ENCODE measurements at places on chromosomes 16 and 17.

GRCh38 chr17:66661411-66662256 lies 173.3 kb upstream of the CACNG5 start:
- no peak overlapping the region for H3K27ac ChIP-seq
- no peak for DNase-seq
- peaks cover 37% of the 10 kb centered on the region for H3K36me3 ChIP-seq
- no peak overlapping the region for H3K4me3 ChIP-seq

DNA sequence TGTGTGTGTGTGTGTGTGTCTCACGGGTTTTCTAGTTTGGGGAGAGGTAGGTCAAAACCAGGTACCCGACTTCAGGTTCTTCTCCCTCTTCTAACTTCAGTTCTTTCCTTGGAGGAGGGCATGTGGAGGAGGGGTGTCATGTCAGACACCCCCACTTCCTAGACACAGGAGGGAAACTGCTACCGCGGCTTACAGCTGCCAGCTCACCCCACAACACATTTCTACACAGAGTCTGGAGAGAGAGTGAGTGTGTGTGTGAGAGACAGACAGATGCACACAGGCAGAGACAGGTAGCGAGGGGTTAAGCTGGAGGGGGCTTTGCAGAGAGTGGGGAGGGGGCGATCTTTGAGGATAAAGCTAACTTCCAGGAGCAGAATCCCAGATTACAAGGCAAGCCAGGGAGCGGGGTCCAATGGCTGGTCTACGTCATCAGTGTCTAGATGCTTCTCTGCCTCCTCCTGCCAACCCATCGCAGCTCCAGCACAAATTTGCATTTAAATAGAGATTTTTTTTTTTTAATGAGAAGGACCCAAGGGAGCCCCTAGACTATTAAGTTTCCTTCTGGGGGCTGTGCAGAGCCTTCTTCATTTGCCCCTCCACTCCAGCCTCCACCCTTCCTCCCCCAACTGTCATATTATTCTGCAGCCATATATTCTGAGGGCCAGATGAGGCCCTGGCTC lies 48.9 kb downstream of the MRM1 start:
- no peak overlapping the region for H3K4me3 ChIP-seq
- H3K36me3 ChIP-seq: no peaks in the 10 kb centered on the region
- peaks cover 46% of the 10 kb centered on the region for H3K27me3 ChIP-seq
- no peaks in the 10 kb centered on the region for H3K4me1 ChIP-seq

GRCh38 chr17:14144508-14144907 lies 75.2 kb downstream of the COX10 start:
- no peak for DNase-seq
- no peak overlapping the region for H3K4me3 ChIP-seq
- peaks cover 29% of the 10 kb centered on the region for H3K36me3 ChIP-seq
- peaks cover 15% of the 10 kb centered on the region for H3K4me1 ChIP-seq

DNA sequence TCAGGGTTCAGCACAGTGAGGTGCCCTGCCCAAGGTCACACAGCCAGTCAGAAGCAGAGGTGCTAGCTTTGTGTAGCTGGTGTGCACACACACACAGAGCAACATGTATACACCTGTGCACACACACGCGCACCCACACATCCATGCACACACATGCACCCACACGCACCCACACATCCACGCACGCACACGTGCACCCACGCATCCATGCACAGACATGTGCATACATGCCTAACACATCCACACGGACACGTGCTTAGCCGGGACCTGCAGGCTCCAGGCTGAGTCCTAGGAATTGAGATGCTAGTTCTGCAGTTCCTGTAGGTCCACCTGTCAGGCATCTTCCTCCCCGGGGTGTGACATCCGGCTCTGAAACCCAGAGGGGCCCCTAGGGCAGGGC lies 13.0 kb upstream of the DPEP1 start:
- H3K4me3 ChIP-seq: no peak overlapping the region
- peaks cover 8% of the 10 kb centered on the region for H3K4me1 ChIP-seq
- no peaks in the 10 kb centered on the region for H3K36me3 ChIP-seq
- H3K27ac ChIP-seq: no peak overlapping the region
- no peak for DNase-seq

DNA sequence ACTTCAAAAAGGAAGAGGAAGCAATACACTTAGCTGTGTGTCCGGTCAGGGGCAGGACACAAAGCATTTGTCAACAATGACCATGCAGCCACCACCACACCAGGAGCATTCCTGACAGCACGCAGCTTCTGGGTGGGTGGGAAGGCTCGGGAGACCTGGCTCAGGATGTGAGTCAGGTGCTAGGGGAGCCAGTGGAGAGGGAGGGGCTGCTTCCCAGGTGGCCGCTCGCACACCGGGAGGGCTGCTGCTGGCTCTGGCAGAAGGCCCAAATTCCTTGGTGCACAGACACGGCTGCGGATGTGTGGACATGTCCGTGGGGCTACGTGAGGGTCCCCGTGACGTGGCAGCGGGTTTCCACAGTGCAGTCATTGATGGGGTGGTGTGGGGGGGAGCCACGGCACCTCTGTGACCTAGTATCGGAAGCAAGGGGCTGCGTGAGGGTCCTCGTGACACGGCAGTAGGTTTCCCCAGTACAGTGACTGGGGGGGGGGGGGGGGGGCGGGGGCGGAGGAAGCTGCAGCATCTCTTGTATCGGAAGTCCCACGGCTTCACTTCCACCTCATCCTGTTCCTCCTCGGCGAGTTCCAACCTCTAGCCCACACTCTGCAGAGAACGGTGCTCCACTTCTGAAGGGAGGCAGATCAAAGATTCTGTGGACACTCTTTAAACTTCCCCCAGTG lies 112.8 kb downstream of the ZNF778 start:
- H3K4me1 ChIP-seq: peaks cover 57% of the 10 kb centered on the region
- H3K4me3 ChIP-seq: peak overlapping the region; percentile 42
- DNase-seq: no peak
- H3K27me3 ChIP-seq: no peaks in the 10 kb centered on the region
- peak overlapping the region; percentile 26 for H3K27ac ChIP-seq
- peaks cover 8% of the 10 kb centered on the region for H3K36me3 ChIP-seq

DNA sequence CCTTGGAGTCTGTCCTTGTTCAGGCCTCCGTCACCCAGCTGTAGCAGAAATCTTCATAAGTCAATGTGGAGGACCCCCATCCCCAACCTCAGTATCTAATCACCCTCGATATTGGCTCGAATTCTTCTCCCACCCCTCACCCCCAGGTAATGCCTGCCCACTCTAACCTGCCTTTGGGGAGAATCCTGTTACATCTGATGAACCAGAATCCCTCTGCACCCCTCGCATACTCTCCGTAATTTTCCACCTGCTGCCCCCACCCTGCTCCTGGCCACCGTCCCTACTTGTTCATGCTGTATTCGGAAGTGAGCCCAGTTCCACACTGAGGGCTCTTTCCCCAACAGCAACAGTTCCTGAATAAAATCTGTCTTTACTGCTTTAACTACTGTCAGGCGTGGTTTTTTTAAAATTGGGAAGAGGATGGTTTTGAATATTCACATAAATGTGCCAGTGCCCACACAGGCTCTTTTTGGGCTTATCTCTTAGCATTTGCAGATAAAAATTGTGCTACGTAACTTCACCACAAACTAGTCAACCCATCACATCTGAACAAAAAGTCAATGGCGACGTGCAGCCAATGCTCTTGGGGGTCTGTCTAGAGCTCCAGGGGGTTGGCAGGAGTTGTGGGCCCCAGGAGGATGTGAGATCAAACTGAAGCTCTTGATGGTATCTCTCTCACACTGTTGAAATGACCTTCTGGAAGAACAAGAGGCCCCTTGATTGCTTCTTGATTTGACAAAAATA lies 73.7 kb downstream of the NETO2 start:
- DNase-seq: no peak
- no peak overlapping the region for H3K4me3 ChIP-seq
- H3K36me3 ChIP-seq: no peaks in the 10 kb centered on the region
- peaks cover 3% of the 10 kb centered on the region for H3K27me3 ChIP-seq
- H3K27ac ChIP-seq: no peak overlapping the region

DNA sequence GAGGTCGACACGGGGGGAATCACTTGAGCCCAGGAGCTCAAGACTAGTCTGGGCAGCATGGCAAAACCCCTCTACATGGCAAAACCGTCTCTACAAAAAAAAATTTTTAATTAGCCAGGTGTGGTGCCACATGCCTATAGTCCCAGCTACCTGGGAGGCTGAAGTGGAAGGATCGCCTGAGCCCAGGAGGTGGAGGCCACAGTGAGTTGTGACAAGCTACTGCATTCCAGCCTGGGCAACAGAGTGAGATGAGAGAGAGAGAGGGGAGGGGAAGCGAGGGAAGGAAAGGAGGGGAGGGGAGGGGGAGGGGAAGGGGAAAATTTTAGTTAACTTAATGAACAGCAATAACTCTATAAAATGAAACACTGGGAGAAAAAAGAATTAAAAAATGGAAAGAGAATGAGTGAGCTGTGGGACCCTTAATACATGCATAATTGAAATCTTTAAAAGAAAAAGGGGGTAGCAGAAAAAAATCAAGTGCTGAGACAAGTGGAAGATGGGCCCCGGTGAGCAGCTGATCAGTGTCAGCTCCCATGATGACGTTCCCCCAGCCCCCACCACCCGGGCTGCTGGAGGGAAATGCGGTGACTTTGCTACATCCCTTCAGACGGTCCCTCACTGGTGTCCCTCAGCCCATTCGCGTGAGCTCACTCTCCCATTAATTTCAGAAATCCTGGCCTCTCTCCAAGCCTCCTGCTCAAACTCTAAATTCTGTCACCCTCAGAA lies 2.7 kb downstream of the ASGR2 start:
- DNase-seq: no peak
- H3K36me3 ChIP-seq: no peaks in the 10 kb centered on the region
- no peak overlapping the region for H3K27ac ChIP-seq
- H3K4me1 ChIP-seq: peaks cover 5% of the 10 kb centered on the region
- no peaks in the 10 kb centered on the region for H3K27me3 ChIP-seq

DNA sequence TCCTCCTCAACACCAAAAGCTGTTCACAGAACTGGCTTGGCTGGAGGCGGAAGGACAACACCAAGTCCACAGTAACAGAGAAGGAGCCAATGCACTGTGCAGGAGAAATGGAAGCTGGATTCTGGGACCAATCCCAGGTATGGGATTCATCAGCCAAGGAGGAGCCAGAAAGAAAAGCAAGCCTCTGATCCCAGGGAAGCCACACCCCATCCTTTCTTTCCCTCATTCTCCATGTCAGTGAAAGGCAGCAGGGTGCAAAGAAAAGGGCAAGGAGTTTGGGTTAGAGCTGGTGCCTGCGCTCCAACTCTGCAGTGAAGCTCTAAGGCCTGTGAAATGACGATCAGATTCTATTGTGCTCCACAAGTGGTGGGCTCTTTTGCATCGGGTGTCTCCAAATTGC lies 11.0 kb downstream of the DCAKD start:
- no peaks in the 10 kb centered on the region for H3K27me3 ChIP-seq
- H3K36me3 ChIP-seq: peaks cover 5% of the 10 kb centered on the region
- no peak for DNase-seq
- no peak overlapping the region for H3K4me3 ChIP-seq
- H3K27ac ChIP-seq: no peak overlapping the region
- H3K4me1 ChIP-seq: peaks cover 20% of the 10 kb centered on the region

DNA sequence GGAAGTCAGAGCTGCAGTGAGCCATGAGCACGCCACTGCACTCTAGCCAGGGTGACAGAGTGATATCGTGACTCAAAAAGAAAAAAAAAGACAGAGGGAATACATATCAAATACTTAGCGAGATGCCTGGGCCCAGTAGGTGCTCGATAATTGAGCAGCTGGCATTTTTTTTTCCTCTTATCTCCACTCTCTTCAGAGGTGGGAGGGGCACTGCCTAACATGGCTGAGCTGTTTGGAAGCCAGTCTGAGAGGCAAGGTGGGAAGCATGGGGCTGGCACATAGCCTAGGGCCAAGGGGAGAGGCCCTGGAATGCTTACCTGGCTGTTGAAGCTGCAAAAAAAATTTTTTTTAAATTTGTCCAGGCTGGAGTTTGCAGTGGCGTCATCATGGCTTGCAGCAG lies 38.4 kb downstream of the HIC1 start:
- H3K4me3 ChIP-seq: no peak overlapping the region
- no peaks in the 10 kb centered on the region for H3K27me3 ChIP-seq
- H3K4me1 ChIP-seq: peaks cover 56% of the 10 kb centered on the region
- peaks cover 21% of the 10 kb centered on the region for H3K36me3 ChIP-seq
- peak overlapping the region; percentile 41 for H3K27ac ChIP-seq

GRCh38 chr16:27759967-27760788 lies 210.2 kb downstream of the KATNIP start:
- no peak for DNase-seq
- no peaks in the 10 kb centered on the region for H3K36me3 ChIP-seq
- H3K27ac ChIP-seq: no peak overlapping the region

DNA sequence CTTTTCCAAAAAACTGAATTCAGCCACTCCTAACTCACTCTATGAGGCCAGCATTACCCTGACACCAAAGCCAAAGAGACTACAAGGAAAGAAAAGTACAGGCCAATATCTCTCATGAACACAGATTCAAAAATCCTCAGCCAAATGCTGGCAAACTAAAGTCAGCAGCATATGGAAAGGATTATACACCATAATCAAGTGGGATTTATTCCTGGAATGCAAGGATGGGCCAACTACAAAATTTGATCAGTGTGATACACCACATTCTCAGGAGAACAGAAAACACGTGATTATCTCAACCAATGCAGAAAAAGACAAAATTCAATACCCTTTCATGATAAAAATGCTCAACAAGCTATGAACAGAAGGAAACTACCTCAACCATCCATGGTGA lies 7.7 kb upstream of the AATK start:
- peaks cover 6% of the 10 kb centered on the region for H3K27me3 ChIP-seq
- H3K4me1 ChIP-seq: no peaks in the 10 kb centered on the region
- no peaks in the 10 kb centered on the region for H3K36me3 ChIP-seq
- no peak for DNase-seq
- H3K4me3 ChIP-seq: no peak overlapping the region

- no peaks in the 10 kb centered on the region for H3K36me3 ChIP-seq
- H3K4me3 ChIP-seq: no peak overlapping the region
- H3K27ac ChIP-seq: no peak overlapping the region
- H3K27me3 ChIP-seq: no peaks in the 10 kb centered on the region
Measured at GRCh38 chr17:53909802-53910201, 87.1 kb downstream of the KIF2B start.

- peaks cover 5% of the 10 kb centered on the region for H3K4me1 ChIP-seq
- H3K36me3 ChIP-seq: peaks cover 59% of the 10 kb centered on the region
- H3K4me3 ChIP-seq: no peak overlapping the region
- no peak for DNase-seq
- H3K27ac ChIP-seq: no peak overlapping the region
Measured at GRCh38 chr16:68186877-68187276, 49.0 kb downstream of the ESRP2 start.

DNA sequence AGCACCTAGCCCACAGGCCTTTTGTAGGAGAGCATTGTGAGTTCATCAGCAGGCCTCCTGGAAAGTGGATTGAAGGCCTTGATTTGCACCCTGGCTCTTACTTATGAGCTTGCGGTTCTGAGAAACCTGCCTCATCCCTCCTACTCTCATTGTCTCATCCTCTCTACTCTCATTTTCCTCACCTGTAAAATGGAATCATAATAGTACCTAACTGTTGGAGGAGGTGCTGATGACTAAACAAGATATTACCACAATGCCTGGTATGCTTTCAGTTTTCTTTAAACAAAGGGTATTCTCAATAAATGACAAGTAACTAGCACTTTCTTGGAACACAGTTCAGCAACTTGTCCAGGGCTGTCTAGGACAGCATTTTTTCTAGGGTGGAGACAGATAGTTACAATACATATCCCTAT lies 243.1 kb upstream of the MAF start:
- DNase-seq: peak; percentile 23
- H3K27ac ChIP-seq: peak overlapping the region; percentile 41
- peaks cover 2% of the 10 kb centered on the region for H3K27me3 ChIP-seq
- H3K36me3 ChIP-seq: no peaks in the 10 kb centered on the region
- H3K4me1 ChIP-seq: peaks cover 31% of the 10 kb centered on the region

All from T-helper 2 cell treated with Interferon-gamma antibody and Interleukin-4, amounts not matched to agents 5 μg/mL and 100 μg/mL, for 36 hours (primary cell).